ENCODE measurements at places on chromosomes 6 and 20.

DNA sequence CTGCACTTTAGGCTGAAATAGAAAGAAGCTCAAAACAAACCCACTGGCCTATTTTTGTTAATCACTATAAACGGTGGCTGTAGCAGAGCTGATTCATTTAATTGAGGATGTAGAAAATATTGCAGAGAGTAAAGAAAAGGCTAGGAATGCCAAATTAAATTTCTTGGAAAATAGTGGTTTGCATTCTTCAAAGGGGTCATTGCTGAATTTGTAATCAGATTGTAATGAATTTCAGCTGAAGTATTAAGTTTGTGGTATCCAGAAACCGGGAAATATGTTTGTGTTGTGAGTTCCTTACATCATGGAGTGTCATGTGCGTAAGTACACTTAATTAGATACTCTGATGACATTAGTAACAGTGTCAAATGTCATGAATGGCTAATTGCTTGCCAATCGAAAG, 203.0 kb downstream of the SAMD5 start:
- DNase-seq = no peak

DNA sequence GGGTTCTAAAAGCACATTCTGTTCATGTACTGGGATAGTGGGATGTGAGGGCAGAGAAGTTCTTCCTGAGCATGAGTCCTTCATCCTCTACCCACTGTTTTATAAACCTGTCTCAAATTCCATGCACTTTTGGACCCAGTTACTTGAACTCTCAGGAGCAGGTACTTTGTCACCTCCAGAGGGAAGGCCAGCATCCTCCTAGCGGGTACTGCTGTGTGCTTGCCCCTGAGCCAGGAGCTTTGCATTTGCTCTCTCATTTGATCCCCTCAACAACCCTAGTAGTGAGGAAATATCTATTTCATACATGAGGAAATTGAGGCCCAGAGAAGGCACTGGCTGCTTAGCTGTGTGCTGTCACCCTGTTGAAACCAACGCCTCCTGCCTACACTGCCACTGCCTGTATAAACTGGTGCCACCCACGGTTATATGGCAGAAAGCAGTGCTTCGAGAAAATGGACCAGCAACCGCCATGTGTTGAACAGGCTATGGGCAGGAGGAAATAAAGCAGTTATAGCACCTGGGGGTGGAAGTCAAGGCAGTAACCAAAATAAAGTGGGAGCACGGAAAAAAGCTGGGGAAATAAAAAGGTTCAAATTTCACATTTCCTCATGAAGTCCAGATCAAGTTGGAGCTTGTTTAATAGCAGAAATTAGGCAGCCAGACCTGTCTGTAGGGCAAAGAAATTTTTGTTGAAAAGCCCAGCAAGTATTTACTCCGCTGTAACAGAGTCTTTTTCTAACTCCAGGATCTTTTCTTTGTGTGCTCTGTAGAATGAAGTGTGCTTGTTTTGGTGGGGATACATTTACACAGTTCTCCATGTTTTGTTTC, 38.0 kb downstream of the KLHL31 start:
- DNase-seq = no peak

- no peak for DNase-seq
Measured at GRCh38 chr20:43778375-43778774, 51.6 kb upstream of the GTSF1L start.

DNA sequence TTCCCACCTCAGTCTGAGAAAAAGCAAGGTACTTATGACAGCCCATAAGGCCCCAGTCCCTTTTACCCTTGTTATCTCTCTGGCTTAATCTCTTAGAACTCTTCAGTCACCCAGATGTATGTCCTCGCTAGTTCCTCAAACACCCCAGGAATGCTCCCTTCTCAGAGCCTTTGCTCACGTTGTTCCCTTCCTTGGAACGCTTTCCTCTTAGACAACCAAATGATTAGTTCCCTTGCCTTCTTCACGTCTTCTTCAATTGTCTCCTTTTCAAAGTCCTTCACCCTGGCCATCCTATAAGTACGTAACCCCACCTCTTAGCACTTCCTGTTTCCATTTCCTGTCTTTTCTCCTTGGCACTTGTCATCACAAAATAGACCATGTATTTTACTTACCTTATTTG, 1.1 kb upstream of the APOBEC2 start:
- DNase-seq = no peak

DNA sequence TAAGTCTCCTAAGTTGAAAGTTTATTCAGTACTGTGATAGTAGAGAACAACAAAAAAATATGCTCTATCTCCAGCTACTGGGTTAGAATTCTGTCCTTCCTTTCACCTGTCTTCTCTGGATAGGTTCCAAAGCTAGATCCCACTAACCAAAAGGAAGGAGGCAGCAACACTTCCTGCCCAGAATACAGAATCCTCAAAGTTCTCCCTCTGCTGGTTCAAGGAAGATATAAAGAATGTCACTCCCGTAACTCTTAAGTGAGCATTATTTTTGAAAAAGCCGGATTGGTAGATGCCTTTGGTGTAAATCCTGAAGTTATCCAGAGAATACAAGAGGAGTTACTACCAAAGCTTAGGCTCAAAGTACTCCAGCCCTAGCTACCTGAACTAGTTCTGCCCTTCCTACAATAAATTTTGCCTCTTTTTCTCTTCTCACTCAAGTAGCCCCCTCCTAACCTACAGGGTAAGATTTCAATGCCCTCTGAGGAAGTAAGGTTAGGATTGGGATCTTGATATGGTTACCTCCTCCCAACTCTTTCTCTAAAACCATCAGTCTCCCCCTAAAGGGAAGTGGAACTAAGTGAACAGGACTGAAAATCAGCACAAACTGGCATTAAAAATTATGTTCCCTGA, 26.0 kb upstream of the CRIP3 start:
- DNase-seq = no peak

GRCh38 chr20:39871013-39871412, 818.0 kb downstream of the MAFB start:
- DNase-seq = no peak

- DNase-seq = peak; percentile 33
Measured at GRCh38 chr6:44264154-44265006, 971 bp downstream of the NFKBIE start.

- DNase-seq = no peak
Measured at GRCh38 chr6:163825033-163825432, 410.5 kb downstream of the QKI start.

DNA sequence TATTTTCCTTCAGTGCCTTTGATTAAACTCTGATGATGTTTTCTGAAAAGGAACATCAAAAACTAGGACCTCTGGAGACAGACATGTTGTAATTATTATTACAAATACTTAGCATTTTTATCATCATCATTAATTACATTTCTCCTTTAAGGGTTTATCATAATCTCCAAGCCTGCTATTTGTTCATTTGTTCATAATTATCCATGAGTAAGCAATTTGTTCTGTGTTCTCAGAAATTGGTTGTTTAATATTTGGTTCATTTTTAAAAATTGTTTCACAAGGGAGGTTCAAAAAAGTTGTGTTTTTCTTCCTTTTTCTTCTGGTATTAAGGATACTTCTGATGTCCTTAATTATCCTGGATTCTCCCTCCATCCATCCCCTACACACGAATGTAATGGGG, 850.2 kb upstream of the FLRT3 start:
- DNase-seq = no peak

DNA sequence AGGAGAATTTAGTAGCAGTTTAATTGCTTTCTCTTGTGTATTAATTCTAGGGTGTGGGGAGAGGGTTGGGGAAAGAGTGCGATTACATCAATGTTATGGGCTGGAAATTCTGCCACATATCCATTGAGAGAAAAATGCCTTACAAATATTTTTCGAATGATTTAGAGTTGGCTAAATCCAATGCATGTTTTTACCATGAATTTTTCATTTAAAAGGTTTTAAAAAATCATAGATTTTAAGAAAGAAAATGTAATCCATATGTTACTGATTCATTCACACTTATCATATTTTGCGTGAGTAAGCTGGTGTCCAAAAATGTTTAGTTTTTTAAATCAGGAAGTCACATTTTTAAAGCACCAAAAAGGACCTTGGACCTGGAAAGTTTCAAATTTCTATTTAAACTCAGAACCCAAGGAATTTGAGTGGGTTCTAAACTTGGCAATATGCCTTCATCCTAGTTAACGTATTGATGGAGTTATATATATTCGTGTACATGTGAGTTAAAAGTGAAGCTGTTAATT, 627.4 kb upstream of the CITED2 start:
- no peak for DNase-seq

GRCh38 chr6:55826941-55827340, 48.4 kb downstream of the BMP5 start:
- DNase-seq = no peak

DNA sequence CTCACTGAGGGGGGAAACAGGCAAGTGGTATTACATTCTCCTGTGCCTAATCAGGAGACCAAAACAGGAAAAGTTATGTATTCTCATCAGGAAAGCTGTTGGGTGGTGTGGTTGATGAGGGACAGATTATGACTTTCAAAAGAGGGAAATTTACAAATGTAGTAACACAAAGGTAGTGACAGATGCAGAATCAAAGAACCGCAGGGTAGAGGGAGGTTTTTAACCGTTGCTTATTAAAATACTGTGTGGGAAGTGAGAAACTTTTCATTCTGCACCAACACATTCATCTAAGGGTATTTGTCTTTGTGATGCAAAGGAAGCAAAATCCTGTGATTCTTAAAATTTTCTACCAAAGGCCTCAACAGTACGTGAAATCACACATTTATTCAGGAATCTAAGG, 288.2 kb upstream of the MAN1A1 start:
- DNase-seq = no peak

- no peak for DNase-seq
Measured at GRCh38 chr6:116239856-116240255, 14.0 kb downstream of the TSPYL4 start.

GRCh38 chr20:63065911-63066310, 59.1 kb upstream of the BHLHE23 start:
- no peak for DNase-seq

DNA sequence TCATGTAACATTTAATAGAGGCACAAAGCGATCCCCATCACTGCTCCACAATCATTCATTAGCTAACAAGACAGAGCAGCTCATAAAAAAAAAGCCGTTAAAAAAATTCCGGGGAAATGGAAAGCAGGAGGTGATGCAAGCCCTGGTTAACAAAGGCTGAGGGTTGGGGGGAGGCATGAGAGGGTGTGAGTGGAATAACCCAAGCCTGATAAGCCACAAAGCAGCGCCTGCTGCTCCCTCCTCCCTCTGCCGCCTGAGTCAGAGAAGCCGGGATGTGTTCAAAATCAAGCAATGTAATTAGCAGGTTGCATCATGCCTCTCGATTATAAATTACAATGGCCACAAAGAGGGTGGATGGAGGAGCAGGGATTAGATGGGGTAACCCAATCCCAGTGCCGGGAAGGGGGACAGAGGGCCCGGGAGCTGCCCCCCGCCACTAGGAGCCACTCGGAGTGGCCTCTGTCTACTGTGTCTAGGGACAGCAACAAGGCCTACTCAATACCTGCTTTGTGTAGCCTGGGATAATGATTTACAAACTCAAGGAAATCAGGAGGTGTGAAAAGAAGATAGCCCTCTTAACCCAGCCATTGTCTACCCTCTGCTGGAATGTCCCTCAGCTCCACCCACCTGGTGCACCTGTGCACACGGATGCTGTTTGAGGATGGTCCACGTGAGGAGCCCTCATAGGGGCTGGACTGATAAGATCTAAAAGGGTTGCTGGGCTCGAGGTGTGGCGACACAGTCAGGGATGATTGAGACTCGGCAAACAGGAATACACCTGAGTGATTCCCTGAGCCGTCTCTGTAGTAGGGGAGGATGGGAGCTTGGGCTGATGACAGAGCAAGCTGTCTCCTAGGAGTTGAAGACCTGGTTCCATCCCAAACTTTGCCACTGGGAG, 156.9 kb downstream of the VEGFA start:
- no peak for DNase-seq

All from stimulated activated CD4-positive, alpha-beta T cell treated with anti-CD3 and anti-CD28 coated beads, Interleukin-4, amount 100 ng/mL, for 1 hour (primary cell).